ENCODE measurements at places on chromosomes 5 and 9. TPM values are rescaled to one million over a fixed set of nuclear protein-coding genes. Genes with fewer than 3 reads are reported as not detected.

DNA sequence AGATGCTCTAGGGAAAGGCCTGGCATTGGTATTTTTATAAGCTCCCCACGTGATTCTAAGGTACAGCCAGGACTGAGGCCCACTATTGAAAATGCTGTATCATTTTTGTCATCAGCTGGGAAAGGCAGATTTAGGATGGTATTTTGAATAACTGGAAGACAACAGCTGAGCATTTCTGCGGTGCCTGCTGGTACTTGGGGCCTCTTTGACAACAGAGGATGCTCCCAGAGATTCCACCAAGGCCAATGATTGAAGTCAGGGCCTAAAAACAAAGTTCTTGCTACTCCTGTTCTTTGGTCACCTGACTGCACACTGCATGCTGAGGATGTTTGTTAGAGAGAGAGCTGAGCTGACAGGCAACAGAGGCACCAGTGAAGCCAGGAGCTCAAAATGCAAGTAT lies 8.1 kb downstream of the FBLL1 start:
- no peak overlapping the region for H3K27ac ChIP-seq
- no peaks in the 10 kb centered on the region for H3K36me3 ChIP-seq
- no peak overlapping the region for H3K4me3 ChIP-seq

FSD1L gene
- 6.4 TPM for total RNA-seq

DNA sequence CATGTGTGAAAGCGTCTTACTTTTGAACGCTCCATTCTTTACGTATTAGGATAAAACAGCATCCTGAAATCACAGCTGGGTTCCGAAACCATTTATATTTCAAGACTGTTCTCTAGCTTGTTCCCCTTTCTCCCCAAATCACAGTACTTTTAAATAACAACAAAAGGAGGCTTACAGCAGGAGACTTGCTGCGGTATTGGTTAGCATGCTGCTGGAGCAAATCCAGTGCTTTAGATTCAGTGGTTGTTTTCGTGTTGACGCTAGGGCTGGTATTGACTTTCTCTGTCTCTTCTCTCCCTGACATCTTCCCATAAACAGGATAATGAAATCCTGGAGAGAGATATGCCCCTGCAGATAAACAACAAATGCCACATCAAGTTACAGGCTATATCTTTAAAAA lies 103.1 kb downstream of the ZNF608 start:
- no peaks in the 10 kb centered on the region for H3K27me3 ChIP-seq
- H3K36me3 ChIP-seq, result peaks cover 15% of the 10 kb centered on the region
- DNase-seq, result no peak
- H3K4me1 ChIP-seq, result peaks cover 3% of the 10 kb centered on the region
- H3K27ac ChIP-seq, result no peak overlapping the region
- H3K4me3 ChIP-seq, result no peak overlapping the region

DNA sequence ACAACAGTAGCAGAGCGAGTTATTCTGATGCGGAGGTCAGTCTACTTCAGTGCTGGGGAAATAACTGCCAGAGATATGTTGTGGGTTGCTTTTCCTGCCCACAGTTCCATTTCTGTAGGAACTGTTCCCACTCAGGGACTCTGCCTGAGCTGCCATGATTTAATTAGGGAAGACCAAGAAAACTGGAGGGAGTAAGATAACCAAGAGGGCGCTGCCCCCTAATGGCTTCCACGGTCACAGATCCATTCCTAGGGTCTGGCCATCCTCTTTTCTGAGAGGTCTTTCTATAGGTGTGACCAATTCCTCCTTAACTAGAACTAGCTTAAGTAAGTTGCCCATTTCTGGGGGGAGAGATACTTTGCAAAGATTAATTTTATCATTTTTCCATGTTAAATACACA lies 125.9 kb downstream of the APBA1 start:
- no peaks in the 10 kb centered on the region for H3K36me3 ChIP-seq
- no peak for DNase-seq

DNA sequence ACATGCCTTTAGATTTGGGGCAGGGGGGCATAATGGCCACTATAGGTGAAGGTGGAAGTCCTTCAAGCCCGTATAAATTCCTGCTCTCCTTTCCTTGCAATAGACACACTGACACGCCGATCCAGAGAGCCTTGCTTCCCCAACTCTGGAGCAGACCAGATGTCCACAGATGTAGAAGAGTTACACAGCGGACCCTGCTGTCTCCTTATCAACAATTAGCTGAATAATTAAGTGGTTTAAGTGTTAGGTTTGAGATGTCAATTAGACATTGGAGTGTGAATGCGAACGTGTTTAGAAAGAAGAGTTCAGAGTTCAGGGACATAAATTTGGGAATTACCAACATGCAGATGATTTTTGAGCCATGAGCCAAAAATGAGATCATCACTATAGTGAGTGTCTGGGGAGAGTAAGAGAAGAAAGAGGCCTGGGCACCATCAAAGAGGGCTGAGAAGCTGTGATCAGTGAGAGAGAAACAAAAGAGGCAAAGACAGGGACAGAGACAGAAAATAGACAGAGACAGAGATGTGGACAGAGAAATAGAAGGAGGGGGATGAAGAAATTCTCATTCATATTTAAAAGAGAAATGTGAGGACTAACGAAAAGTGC lies 734.4 kb upstream of the ADAMTS16 start:
- H3K4me3 ChIP-seq, result no peak overlapping the region
- peaks cover 4% of the 10 kb centered on the region for H3K27me3 ChIP-seq
- H3K36me3 ChIP-seq, result no peaks in the 10 kb centered on the region
- H3K4me1 ChIP-seq, result no peaks in the 10 kb centered on the region
